ENCODE measurements at places on chromosomes 7 and 10.

DNA sequence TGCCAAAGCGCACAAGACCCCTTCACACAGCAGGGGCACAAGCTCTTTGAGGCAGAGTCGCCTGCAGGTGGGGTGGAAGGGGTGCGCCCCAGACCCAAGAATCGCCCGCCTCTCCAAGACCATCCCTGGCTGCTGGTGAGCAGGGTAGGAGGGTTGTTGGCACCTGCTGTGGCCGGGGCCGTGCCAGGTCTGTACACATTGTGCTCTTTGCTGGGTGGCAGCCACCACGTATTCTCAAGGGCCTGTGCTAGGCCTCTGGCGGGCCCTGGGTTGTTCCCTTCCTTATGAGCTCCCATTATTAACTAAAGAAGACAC lies 84.4 kb downstream of the LHPP start:
- DNase-seq = no peak

DNA sequence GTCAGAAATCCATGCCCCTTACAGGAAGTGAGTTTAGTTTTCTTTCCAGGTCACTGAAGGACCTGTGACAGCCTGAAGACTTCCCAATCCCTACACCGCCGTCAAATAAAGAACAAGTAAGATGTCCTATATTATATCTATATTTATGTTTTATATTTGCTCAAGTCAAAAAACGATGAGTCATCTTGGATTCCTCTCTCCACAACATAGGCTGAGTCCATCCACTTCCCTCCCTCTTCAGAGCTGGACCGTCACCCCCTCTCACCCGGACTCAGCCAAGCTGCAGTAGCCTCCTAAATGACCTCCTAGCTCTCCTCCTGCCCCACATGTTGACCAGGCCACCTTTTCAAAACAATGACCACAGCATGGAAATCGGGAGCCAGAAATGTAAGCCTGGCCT lies 53.5 kb downstream of the GLI3 start:
- DNase-seq = no peak

GRCh38 chr7:129952086-129952652 lies 591 bp downstream of the UBE2H start:
- DNase-seq = no peak

GRCh38 chr10:113000876-113001598 lies 51.0 kb downstream of the TCF7L2 start:
- no peak for DNase-seq

- DNase-seq = peak; percentile 18
Observed at GRCh38 chr10:100482181-100482833, 19.5 kb downstream of the WNT8B start.

- DNase-seq = peak; percentile 18
Observed at GRCh38 chr10:1324903-1325302, 268.7 kb downstream of the WDR37 start.

GRCh38 chr7:121882731-121883130 lies 9.8 kb downstream of the PTPRZ1 start:
- no peak for DNase-seq

DNA sequence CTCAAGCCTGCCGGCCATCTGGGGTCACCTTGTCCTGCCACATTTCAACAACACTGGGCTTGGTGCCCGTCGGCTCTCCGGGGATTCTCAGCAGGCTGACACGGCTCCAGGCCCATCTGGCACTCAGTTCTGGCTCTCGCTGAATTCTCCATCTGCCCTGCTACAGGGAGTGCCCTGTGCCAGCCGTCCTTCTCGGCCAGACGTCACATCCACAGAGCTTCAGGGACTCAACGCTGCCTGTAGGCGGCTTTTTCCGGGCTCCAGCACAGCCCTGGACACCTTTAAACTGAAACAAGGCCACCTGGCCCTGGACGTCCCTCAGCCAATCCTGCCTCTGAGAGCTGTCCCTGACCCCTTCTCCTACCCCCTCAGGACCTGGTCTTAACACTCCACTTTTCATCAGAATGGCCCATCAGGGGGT lies 43.0 kb downstream of the TMEM130 start:
- DNase-seq = peak; percentile 19

GRCh38 chr7:139495580-139496125 lies 12.2 kb upstream of the KLRG2 start:
- no peak for DNase-seq

- DNase-seq = no peak
Observed at GRCh38 chr10:84214612-84215235, 10.6 kb downstream of the LRIT2 start.

DNA sequence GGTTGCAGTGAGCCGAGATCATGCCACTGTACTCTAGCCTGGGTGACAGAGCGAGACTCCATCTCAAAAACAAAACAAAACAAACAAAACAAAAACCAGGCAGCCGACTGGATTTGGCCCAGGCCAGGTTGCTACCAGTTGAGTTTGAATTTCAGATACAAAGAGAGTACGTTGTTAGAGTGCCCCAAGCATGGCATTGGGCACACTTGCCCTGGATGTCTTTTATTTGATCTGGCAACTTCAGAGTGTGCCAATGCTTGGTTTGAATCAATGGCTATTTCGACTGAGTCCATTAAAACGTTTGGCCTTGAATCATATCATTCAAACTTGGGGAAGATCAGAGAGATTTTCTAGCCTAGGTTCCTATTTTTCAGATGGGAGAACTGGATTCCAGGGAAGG lies 213.4 kb upstream of the SHH start:
- DNase-seq = no peak

- no peak for DNase-seq
Observed at GRCh38 chr7:66153691-66154090, 39.0 kb downstream of the CRCP start.

DNA sequence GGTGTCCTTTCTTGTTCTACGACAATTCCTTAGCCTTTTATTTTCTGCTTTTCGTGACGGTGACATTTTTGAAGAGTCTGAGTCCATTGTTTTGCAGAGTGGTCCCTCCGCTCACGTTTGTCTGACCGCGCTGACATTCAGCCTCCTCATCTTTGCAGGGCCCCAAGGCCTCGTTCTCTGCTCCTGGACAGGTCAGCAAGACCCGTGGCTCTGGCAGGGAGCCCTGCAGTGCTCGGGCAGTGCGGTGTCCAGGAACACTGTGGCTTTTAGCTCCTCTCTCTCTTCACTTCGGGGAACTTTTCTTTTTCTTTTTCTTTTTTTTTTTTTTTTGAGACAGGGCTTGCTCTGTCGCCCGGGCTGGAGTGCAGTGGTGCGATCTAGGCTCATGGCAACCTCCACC lies 142.5 kb downstream of the DNAJB6 start:
- no peak for DNase-seq

- DNase-seq = no peak
Observed at GRCh38 chr7:41702635-41703371, at the start of gene INHBA. TSS of gene INHBA (minus strand) at chr7:41703090. CDS start at chr7:41700374, 2,716 bp downstream.

- DNase-seq = no peak
Observed at GRCh38 chr10:14302035-14302434, 28.7 kb downstream of the FRMD4A start.

GRCh38 chr7:157997471-157997870 lies 590.2 kb downstream of the PTPRN2 start:
- no peak for DNase-seq

- no peak for DNase-seq
Observed at GRCh38 chr10:48653347-48653746, 31.3 kb upstream of the WDFY4 start.

- no peak for DNase-seq
Observed at GRCh38 chr7:15853832-15854470, 167.5 kb upstream of the MEOX2 start.

- DNase-seq = no peak
Observed at GRCh38 chr7:151936207-151936606, 20.0 kb upstream of the GALNTL5 start.

GRCh38 chr10:1424648-1425047 lies 312.7 kb downstream of the ADARB2 start:
- no peak for DNase-seq

GRCh38 chr10:99497343-99498025 lies 35.3 kb upstream of the NKX2-3 start:
- no peak for DNase-seq

DNA sequence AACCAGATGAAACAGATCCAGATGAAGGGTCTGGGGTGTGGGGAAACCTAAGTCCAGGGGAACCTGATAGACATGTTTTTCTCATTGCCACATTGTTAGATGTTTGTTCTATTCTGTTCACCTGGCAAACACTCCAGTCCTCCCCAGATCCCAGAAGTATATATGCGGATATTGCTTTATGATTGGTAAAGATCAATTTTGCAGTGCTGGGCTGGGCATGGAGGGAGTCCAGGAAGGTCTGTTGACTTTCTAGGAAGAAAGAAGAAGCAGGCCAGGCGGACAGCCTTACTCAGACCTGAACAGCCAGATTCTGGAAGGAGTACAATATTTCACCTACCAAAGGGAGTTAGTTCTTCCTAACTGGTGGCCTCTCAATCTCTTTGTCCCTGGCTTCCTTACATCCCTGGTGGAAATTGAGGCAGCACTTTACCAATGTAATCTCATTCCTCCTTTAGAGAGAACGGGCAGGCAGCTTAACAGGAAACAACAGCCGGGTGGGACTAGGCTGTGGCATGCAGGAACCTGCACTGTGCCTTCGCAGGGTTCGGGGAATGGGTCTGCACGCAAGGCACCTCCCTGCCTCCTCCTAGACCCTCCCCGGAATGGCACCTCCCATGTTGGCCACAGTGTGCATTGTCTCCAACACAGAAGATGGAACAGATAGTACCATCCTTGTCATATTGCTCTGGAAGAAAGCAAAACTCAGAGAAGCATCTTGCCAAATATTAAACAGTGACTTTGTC lies 930 bp downstream of the GIMAP6 start:
- DNase-seq = peak; percentile 51
